Cardiac muscle cell (in vitro differentiated cells and primary cell): ENCODE measurements at places on chromosomes 4 and X. TPM values are rescaled to one million over a fixed set of nuclear protein-coding genes. Genes with fewer than 3 reads are reported as not detected.

The TMEM154 gene
- total RNA-seq, result 0.12 and 0.67 TPM in 2 replicates

The RHOXF1 gene
- 0.42 and 2.8 TPM in 2 replicates for total RNA-seq

The UGT2A1 gene
- not detected in 2 replicates for total RNA-seq

The PABPC5 gene
- total RNA-seq, result 8.8 and 10.3 TPM in 2 replicates

The ADH5 gene
- 148 TPM in 2 replicates for total RNA-seq

The GRIA2 gene
- not detected in 2 replicates for total RNA-seq

The CLDN24 gene
- not detected in 2 replicates for total RNA-seq

The SLC26A1 gene
- total RNA-seq, result 0.25 and 0.77 TPM in 2 replicates

The CORIN gene
- total RNA-seq, result 118 and 169 TPM in 2 replicates

The SATL1 gene
- 0.60 and 0.99 TPM in 2 replicates for total RNA-seq
